Stimulated activated CD8-positive, alpha-beta memory T cell treated with anti-CD3 and anti-CD28 coated beads, Interleukin-2, amount 100 ng/mL, for 1 hour (primary cell): ENCODE measurements at places on chromosomes 7 and 10.

DNA sequence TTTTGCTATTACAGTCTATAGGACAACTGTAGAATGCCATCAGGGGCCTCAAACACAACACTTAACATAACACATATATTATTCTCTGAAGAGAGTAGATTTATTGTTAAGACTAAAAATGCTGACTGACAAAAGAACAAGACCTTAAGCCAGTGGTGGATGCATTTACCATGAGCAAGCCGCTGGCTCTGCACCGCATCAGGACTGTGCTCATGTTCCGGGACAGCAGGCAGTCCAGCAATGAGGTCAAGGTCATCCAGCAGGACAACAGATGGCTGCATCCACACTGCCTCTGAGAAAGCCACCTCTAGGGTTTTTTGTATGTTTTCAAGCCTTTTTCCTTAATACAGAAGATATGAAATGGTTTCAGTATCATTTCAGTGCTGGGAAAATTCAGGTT, 23.8 kb downstream of the PEX1 start:
- no peak for DNase-seq

DNA sequence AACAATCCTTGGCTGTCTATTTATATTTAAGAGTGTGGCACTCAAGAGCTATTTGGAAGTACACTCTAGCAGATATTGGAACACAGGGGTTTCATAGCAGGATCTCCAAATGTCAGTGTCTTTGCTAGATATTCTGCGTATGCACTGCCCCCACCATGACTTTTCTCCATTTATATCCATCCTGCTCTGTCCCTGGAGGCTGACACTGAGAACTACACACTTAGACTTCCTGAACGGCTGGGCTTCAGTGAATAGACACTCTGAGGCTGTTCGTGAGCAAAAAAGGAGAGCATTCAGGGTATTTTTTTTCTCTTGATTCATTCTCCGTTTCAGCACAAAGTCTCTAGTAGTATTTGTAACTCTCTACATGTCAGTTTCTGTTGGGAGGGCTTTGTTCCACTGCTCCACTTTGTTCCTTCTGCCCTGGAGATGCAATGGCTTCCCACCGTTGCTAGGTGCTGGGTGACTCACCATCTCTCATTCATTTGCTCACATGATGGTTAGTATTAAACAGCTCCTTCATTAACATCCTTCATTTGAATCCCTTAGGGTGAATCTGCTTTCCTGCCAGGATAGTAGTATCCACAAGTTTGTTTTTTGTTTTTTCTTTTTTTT, 155.9 kb upstream of the SLC13A1 start:
- no peak for DNase-seq

DNA sequence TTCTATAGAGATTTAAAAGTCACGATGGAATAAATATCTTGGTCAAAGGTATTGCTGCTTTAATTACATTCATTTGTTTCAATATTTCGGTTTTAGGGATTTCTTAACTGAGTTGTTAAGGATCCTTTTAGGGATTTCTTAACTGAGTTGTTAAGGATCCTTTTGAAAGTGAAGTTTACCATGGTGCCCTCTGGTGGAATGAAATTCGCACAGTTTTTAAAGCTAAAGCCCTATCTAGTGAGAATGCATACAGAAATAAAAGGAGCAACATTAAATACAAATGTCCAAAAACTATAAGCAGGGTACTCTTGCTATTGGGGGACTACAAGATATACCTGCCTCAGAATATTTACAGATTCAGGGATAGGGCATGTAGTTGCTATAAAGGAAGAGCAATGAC, 193.7 kb downstream of the RNLS start:
- DNase-seq = no peak

DNA sequence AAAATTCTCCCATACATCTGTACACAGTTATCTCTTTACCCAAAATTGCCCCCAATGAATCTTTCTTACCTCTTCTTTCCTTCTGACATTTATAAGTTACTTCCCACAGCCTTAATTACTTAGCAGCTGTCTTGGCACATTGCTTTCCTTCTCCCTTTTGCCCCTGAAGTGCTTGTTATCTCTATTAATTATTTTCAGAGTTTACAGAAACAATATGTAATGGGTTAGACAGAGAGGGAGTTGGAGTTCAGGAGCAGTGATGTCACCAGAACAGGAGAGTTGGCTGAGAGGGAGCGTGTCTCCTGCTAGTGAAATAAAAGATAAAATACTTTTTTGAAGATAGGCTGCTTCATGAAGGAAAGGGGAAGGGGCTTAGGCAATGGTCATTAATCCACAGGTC, 57.4 kb downstream of the ITGB8 start:
- DNase-seq = no peak

DNA sequence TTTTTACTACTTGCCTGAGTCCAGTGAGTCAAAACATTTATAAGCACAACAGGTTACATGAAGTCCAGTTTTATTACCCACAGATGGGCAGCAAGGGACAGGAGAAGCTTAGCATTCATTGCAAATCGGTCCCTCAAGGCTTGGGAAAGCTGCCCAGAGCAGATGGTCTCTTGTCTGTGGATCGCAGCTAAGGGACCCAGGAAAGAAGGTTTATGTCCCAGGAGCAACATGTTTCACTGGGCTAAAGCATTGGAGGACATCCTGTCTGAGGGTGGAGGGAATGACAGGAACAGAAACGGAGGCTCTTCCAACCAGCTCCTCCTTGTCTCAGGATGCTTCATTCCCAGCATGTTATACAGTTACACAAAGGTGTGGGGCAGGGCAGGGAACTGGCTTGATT, 39.3 kb downstream of the TRIM24 start:
- no peak for DNase-seq

DNA sequence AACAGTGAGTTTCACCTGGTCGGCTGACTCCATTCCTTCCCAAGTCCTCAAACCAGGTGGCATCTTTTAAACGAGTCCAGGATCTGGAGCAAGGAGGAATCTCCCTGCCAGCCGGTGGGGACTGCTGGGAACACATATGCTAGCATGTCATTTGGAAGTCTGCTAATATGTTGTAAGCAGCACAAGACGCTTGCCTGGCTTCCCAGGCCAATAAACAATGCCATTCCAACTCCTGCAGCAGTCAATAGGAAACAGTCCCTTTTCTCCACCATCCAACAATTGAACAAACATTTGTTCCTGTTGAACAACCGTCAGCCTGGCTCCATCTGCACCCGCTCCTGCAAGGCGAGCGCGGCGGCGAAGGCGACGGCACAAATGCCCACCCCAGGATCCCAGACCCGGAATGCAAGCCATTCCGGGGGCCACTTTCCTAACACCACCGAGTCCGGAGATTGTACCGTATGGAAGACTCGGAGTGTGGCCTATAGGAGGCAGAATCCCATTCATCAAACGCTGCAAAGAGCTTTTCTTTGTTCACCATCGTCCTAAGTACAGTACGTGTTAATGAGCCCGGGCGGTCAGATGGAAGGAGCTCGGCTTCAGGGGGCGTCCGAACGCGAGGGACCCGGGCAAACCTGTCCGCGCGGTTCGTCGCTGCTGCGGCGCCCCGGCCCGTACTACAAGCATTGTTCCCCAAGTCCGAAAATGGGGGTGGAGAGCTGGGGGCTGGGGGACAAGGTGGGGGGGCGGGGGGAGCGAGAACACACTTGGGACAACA, 1.6 kb downstream of the FAM53B start:
- DNase-seq = no peak

GRCh38 chr10:132697578-132698200, 88.3 kb downstream of the NKX6-2 start:
- no peak for DNase-seq
